Activated CD4-positive, alpha-beta T cell treated with anti-CD3 and anti-CD28 coated beads, Interleukin-2, amount 10 ng/mL, durations not matched to agents 24 days and 14 days (primary cell): ENCODE measurements at places on chromosomes 7 and 10. TPM values are rescaled to one million over a fixed set of nuclear protein-coding genes. Genes with fewer than 3 reads are reported as not detected.
A peak's percentile ranks its signal among the peaks of the same experiment; 100 is the strongest.

DNA sequence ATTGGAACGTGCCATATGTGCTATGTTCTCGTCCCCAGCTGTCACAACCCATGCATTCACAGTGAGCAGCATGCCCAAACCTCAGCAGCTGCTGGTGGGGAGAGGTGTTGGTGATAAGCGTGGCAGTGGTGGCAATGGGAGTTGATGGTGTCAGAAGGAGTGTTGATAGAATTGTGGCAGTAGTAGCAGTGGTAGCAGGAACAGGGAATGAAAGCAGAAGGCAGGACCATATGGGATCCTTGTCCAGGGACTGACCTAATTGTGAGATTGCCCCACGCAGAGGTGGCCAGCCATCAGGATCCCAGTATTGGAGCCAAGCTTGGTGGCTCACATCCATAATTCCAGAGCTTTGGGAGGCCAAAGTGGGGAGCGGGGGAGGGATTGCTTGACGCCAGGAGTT, 276.3 kb downstream of the GALNT17 start:
- no peak overlapping the region for H3K27ac ChIP-seq
- no peaks in the 10 kb centered on the region for H3K4me1 ChIP-seq
- no peak overlapping the region for H3K4me3 ChIP-seq
- H3K36me3 ChIP-seq = no peaks in the 10 kb centered on the region
- no peaks in the 10 kb centered on the region for H3K27me3 ChIP-seq

Gene GPR15LG
- total RNA-seq = not detected in 2 replicates

- H3K36me3 ChIP-seq = peaks cover 21% of the 10 kb centered on the region
- peaks cover 17% of the 10 kb centered on the region for H3K4me1 ChIP-seq
- no peak for DNase-seq
- H3K4me3 ChIP-seq = no peak overlapping the region
- no peak overlapping the region for H3K27ac ChIP-seq
- H3K27me3 ChIP-seq = peaks cover 5% of the 10 kb centered on the region
Measured at GRCh38 chr7:6727663-6728062, 20.9 kb upstream of the ZNF12 start.

Gene TCAF2
- total RNA-seq = 32.8 and 34.7 TPM in 2 replicates

GRCh38 chr10:70169649-70170364, 507 bp downstream of the SAR1A start:
- H3K36me3 ChIP-seq = peaks cover 27% of the 10 kb centered on the region
- peaks cover 42% of the 10 kb centered on the region for H3K4me1 ChIP-seq
- DNase-seq = peak; percentile 70
- no peaks in the 10 kb centered on the region for H3K27me3 ChIP-seq
- H3K4me3 ChIP-seq = peak overlapping the region; percentile 96

- no peaks in the 10 kb centered on the region for H3K36me3 ChIP-seq
- no peaks in the 10 kb centered on the region for H3K4me1 ChIP-seq
- no peak overlapping the region for H3K27ac ChIP-seq
- no peaks in the 10 kb centered on the region for H3K27me3 ChIP-seq
- DNase-seq = no peak
- no peak overlapping the region for H3K4me3 ChIP-seq
Measured at GRCh38 chr7:63044721-63045120, 953.9 kb upstream of the ZNF722 start.

- H3K36me3 ChIP-seq = no peaks in the 10 kb centered on the region
- H3K27me3 ChIP-seq = peaks cover 22% of the 10 kb centered on the region
- no peak overlapping the region for H3K27ac ChIP-seq
- no peak for DNase-seq
Measured at GRCh38 chr10:4355350-4355749, 470.7 kb upstream of the AKR1E2 start.

Gene PPP1R17
- not detected in 2 replicates for total RNA-seq

- H3K27ac ChIP-seq = peak overlapping the region; percentile 99
- H3K27me3 ChIP-seq = peaks cover 11% of the 10 kb centered on the region
- peaks cover 23% of the 10 kb centered on the region for H3K36me3 ChIP-seq
- DNase-seq = peak; percentile 81
Measured at GRCh38 chr7:87218796-87219544, 562 bp downstream of the TMEM243 start.

DNA sequence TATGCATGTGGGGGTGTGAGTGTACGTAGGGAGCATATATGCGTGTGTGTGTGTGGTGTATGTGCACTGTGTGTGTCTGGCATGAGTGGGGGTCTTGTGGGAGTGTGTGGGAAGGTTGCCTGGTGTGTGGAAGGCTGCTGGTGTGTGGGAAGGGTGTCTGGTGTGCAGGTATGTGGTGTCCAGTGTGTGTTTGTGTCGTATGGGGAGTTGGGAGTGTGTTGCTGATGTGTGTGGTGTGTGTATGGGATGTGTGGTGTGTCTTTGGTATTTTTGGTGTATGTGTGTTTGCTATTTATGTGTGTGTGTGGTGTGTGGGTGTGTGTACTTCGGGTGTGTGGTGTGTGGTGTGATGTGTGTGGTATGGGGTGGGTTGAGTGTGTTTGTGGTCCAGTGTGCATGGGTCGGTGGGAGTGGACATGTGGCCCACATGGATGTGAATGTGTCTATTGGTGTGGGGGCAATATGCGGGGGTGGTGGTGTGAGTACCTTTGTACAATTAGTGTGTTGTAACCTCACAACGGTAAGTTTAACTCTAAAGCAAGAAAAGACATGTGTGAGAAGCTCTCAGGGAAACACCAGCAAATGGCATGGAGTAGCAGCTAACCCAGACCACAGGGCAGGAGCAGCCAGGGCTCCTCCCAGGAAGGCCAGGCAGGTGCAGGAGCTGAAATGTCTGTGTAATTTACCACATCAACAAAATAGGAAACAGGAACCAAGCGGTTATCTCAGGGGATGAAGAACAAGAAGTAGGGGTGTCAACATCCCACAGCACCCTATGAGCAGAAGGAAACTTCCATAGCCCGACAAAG, 11.9 kb downstream of the ANTXRL start:
- no peak overlapping the region for H3K4me3 ChIP-seq
- no peaks in the 10 kb centered on the region for H3K27me3 ChIP-seq
- peaks cover 20% of the 10 kb centered on the region for H3K4me1 ChIP-seq
- DNase-seq = no peak

GRCh38 chr10:124683814-124684213, 60.4 kb downstream of the FAM53B start:
- H3K36me3 ChIP-seq = peaks cover 54% of the 10 kb centered on the region
- no peak overlapping the region for H3K4me3 ChIP-seq
- DNase-seq = no peak

DNA sequence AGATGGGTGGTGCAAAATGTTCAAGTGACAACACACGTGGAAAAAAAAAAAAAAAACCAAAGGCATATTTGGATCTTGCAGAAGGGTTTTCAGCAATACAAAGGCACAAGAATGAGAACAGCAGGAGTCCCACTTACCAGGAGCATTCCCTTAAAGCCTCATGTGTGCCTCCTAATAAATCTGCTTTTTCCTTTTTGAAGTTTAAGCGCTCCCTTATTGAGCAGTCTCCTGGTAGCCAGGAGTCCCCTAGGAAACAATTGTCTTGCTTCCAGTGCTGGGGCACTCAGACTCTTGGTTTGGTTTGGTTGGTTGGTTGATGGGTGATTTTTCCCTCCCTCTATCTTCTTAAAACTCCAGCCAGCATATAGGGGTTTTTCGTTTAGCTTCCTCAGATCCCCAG, 321.8 kb upstream of the NFE2L3 start:
- DNase-seq = no peak
- H3K27ac ChIP-seq = no peak overlapping the region
- H3K27me3 ChIP-seq = peaks cover 10% of the 10 kb centered on the region
- H3K4me1 ChIP-seq = no peaks in the 10 kb centered on the region
- no peaks in the 10 kb centered on the region for H3K36me3 ChIP-seq

Gene MYO1G
- total RNA-seq = 283 and 290 TPM in 2 replicates

DNA sequence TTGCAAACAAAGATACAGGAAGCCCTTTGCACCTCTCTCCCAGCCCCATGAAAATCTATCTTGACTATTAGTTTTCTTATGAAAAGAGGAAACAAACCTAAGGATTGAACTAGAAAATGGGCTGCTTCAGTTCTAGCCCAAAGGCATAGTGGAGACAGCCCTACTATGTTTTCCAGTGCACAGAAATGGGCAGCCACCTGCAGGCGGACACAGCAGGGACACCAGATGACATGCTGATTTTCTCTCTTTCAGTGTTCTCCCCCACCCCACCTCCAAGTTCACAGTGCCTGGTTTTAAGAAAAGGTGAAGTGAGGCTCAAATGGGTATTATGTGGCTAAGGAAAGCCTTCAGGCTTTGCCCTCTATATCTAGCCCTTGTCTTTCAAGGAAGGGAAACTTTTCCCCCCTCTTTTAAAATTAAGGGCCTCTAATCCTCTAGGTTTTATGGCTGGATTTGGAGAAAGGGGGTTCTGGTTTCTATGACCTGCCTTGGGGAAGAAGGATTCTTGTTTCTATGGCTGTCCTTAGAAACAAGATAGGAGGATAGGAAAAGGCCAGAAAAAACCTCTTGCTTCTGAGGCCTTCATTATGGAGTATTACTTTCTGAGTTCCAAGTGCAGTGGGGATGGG, 23.5 kb upstream of the DDX50 start:
- DNase-seq = no peak
- no peak overlapping the region for H3K4me3 ChIP-seq
- no peak overlapping the region for H3K27ac ChIP-seq
- peaks cover 8% of the 10 kb centered on the region for H3K27me3 ChIP-seq
- no peaks in the 10 kb centered on the region for H3K36me3 ChIP-seq

Gene UCMA
- total RNA-seq = not detected in 2 replicates

Gene GDF2
- total RNA-seq = not detected in 2 replicates

GRCh38 chr10:129707406-129708388, 240.7 kb downstream of the MGMT start:
- H3K4me1 ChIP-seq = peaks cover 1% of the 10 kb centered on the region
- no peak overlapping the region for H3K27ac ChIP-seq
- no peaks in the 10 kb centered on the region for H3K27me3 ChIP-seq
- no peaks in the 10 kb centered on the region for H3K36me3 ChIP-seq
- no peak for DNase-seq

Gene IKZF1
- 282 and 292 TPM in 2 replicates for total RNA-seq

Gene ADRB1
- total RNA-seq = not detected in 2 replicates

DNA sequence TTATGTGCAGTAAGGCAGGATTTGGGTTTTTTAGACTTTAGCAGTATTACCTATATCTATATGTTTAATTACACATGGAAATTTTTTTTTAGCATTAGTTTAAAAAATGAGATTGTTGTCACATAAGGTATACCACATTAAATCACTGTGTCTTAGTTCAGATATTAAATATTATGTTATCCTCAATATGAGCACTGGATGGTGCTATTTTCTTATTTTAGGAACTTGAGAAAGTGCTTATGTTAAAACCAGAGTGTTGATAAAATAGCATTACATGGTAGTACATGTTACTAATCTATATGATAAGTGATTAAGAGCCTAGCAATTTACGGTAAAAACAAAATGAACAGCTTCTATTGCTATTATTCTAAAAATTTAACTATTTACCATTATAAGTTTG, 28.8 kb downstream of the MIOS start:
- no peak overlapping the region for H3K4me3 ChIP-seq
- H3K36me3 ChIP-seq = peaks cover 35% of the 10 kb centered on the region
- no peaks in the 10 kb centered on the region for H3K27me3 ChIP-seq
- H3K4me1 ChIP-seq = peaks cover 3% of the 10 kb centered on the region

Gene KCNH2
- 0.36 and 0.37 TPM in 2 replicates for total RNA-seq
